Globus pallidus (tissue), 1 donor: ENCODE measurements at places on chromosomes 2 and 18.

DNA sequence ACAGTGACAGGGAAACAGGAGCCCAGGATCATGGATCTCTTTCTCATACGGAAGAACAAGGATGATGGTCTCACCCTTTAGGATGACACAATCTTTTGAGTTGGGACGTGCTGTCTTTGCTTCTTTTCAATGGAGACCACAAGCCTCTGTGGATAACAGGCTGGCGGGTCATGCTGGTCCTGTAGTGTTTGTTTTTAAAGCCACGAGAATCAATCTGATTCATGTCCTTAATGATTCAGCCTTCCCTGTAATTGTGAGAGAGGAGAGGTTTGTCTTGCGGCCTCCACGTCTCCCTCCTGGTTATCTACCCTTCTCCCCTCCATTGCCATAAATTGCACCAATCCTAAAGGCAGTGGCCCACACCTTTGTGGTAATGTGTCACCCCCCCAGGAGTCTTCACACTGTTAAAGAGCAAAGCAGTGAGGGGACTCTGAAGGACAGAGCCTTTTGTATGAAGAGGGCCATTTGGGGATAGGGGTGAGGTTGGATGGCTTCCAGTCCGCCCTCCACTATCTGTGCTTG lies 87.7 kb upstream of the TGFA start:
- DNase-seq: no peak

DNA sequence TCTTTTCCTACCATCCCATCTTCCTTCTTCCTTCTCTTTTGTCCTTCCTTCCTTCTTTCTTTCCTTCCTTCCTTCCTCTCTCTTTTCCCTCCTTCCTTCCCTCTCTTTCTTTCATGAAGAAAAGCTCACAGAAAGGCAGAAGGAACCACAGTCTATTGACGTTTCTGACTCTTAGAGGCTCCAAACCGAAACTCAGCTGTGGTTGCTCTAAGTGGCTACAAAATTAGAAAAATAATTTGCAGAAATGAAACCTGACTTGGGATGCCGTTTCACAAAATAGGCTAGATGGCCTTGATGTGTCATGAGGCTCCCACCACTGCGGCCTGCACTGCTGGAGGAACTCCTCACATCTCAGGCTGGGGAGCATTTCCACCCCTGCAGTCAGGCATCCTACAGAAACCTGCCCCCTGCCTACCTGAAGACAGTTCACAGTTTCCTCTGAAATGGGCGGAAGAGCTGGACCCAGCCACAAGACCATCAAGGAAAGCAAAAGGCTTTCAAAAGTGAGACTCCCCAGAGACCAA lies 165.6 kb downstream of the SMAD7 start:
- DNase-seq: peak; percentile 66

GRCh38 chr2:238665919-238666318 lies 182.0 kb upstream of the TWIST2 start:
- no peak for DNase-seq

GRCh38 chr2:22999951-23000350 lies 385.0 kb upstream of the KLHL29 start:
- no peak for DNase-seq

- no peak for DNase-seq
Measured at GRCh38 chr18:4270988-4271387, 184.1 kb downstream of the DLGAP1 start.

DNA sequence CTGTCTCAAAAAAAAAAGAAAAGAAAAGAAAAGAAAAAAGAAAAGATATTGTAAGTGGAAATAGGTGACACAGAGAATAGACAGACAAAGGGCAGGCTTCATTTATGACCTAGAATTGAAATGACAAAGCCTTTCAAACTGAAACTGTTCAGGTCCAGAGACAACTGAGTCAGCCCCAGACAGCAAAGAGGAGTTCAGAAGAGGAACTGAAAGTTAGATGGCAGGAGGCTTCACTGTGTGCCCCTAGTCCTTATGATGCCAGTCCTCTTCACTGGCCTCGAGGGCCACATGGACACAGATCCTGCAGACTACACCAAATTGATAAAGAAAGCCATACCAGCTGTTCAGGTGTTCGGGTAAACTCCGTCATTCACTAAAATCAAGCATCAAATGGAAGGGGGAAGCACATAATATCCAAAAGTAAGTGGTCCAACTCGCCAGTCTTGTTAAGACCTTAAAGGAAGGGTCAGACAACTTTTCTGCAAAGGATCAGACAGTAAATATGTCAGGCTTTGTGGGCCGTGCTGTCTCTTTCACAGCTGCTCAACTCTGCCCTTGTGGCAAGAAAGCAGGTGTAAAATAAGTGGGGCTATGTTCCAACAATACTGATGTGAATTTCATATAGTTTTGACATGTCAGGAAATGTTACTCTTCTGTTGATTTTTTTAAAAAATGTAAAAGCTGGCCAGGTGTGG lies 231.9 kb upstream of the MGAT5 start:
- no peak for DNase-seq

DNA sequence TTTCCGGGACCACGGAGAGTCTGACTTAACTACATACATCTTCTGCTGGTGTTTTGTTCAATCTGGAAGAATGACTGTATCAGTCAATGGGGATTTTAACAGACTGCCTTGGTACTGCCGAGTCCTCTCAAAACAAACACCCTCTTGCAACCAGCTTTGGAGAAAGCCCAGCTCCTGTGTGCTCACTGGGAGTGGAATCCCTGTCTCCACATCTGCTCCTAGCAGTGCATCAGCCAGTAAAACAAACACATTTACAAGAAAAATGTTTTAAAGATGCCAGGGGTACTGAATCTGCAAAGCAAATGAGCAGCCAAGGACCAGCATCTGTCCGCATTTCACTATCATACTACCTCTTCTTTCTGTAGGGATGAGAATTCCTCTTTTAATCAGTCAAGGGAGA lies 23.1 kb downstream of the ICOS start:
- DNase-seq: peak; percentile 1

DNA sequence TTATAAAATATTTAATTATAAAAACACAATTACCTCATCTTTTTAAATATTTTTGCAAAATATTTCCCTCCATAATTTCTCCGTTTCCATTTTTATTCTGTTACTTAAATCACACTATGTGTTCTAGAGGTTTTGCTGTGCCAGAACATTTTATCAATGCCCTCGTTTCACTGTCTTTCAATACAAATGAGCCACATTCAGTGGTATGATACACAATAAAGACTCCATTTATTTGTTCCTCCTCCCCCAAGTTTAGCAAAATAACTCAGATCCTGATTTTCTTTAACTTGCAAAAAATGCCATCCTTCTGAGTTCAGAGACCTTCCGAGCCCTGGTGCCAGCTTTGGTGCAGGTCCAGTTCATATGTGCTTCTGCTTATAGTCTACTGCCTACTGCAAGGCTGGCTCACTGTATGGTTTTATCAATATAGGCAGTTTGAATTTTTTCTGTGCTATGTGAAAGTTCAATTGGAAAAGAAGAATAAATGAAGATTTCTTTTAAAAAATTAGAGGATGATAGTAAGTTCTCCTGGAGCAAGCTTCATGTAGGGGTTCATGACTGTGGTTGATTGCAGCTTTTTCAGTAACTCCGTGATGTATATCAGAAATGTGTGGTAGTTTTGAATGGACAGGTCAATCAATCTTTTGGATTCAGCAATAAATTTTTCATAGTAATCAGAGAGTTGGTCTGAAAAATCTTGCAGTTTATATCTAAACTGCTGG lies 42.5 kb downstream of the APOB start:
- DNase-seq: no peak
